COR-L47 (cell line): ENCODE measurements at places on chromosomes 7 and 10.

- no peak for DNase-seq
Measured at GRCh38 chr10:102347236-102347828, 48.2 kb upstream of the NFKB2 start.

DNA sequence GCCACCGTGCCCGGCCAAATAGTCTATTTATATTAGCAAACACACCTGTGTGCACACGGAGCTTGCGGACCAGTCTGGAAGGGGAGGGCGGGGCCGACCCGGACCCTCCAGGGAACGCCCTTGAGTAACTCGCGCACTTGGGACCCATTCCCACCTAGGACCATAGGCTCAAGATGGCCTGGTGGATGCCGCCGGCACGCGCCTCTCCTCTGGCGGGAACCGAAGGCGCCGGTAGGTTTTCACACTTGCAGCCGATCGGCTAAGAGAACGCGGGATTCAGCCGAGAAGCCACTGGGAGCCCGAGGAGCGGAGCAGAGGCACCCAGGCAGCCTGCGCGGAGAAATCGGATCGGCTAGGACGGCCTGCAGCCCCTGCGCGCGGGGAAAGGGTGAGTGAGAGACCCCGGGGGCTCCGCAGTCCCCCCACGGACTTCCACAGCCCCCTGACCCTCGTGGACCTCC, 18.9 kb downstream of the IFT22 start:
- DNase-seq = no peak

GRCh38 chr7:125020801-125021200, 91.2 kb upstream of the POT1 start:
- no peak for DNase-seq

DNA sequence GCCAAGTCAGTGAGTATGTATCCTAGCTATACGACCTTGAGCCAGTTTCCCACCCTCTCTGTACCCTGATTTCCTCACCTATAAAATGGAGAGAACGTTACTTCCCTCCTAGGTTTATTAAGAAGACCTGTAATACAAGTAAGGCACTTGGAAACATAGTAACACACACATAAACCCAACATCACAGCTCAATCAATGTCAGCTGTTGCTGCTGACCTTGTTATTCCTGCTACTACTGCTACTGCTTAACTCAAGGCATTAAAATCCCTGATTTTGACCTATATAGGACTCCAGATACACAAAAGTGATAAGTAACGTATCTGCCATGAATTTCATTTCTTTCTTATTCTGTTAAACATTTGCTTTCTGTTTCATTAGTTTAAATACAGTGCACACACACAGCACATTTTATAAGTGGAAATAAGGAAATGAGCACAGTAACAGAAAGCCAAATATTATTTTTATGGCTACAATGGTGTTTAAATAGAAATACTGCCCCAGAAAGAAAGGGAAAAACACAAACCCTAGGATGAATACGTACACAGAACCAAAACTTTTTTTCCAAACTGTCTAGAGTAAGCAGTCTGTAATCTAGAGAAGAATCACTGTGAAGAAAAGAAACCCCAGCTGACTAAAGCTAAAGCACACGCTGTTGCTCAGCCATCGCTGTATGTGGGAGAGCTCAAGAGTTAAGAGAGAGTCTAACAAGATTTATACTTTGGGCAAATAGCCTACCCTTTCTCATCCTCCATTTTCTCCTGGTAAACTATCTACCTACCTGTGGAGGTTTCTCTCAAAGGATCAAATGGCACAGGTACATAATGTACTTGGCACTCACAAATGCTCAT, 19.0 kb downstream of the NAPEPLD start:
- DNase-seq = no peak

GRCh38 chr7:146636581-146636980, 520.0 kb downstream of the CNTNAP2 start:
- no peak for DNase-seq

DNA sequence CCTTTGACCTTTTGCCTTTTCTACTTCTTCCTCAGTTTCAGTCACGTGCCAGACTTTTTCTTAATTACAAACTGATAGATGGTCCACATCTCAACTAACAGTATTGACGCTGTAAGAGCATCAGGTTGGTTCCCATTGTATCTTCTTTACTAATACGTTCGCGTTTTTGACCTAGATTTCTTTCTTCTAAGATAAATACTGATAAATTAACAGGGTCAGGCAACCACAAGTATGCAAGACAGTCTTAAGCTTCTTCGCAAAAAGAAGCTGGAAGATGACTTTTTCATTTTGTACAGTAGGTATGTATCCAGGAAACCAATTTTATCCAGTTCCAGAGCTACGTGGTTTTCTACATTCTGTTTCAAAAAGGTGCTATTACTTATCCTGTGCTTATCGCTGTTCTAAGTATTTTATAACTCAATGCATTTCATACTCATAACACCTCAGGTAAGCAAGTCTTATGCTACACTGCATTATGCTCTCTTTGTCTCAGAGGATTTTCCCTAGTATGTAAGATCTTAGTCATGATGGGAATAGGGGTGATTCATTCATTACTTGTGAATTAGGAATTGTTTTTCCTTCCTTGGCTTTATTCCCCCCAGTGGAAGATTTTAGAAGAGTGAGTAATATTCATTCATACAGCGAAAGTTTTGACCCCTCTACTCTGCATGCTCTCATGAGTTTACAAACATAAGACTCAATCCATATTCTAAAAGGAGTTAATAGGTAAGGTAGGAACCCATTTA, 955 bp downstream of the DUS4L start:
- no peak for DNase-seq

- no peak for DNase-seq
Measured at GRCh38 chr7:118082506-118082905, 101.5 kb upstream of the LSM8 start.

DNA sequence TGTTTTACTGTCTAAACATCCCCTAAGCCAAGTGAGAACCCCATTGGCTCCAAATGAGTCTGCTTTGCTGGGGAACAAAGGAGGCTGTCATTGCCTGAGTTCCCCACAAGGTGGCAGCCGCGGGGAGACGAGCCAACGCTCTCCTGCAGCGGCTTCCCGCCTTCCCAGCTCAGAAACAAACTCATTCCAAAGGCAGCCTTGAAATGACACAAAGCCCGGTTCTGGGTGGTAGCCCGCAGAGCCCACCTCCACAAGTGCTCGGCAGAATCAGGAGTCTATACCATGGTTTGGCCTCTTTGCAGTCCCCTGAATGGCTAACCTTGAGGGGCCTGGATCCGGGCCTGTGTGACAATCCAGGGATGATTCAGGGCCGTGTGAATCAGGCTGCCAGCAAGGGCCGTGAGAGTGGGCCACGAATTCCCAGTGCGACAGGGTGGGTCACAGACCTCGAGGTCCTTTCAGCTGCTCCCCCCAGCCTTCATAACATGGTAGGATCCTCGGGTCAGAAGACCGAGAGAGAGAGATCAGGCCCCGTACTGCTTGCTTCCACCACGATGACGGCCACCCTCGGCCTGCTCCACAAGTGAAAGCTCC, 79.7 kb downstream of the DLG5 start:
- DNase-seq = peak; percentile 26

DNA sequence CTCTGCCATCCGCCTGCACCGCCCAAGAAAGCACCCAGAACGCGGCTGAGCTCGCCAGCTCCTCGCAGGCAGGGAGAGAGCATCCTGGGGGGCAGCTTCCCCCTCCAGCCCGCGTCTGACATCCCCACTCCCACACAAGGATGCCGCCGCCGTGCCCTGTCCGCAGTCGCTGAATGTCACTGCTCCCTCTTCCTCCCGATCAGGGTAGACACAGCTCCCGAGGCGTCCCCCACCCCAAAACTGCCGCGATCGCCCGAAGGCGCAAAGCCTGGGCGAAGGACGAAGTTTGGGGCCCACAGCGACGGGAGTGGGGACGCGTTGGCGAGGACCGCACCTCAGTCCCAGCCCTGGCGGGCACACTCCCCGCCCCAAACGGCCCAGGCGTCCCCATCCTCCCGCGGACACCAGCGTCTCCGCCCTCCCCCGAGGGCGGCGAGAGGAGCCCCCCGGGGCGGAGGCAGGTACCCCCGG, 1.5 kb upstream of the KAT6B start:
- no peak for DNase-seq

DNA sequence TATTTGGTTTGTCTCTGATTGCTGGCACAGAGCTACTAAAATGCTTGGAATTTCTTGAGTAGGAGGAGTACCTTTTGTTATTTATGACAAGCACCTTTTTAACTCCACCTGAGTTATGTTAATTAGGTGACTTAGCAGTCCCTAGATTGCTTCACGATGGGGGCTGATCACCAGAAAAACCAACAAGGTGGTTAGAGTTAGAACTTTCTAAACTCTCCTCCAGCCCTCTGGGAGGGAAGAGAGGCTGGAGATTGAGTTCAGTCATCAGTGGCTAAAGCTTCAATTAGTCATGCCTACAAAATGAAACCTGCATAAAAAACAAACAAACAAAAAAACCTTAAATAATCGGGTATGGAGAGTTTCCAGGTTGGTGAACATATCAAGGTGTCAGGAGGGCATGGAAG, 23.6 kb upstream of the ING3 start:
- DNase-seq = no peak

DNA sequence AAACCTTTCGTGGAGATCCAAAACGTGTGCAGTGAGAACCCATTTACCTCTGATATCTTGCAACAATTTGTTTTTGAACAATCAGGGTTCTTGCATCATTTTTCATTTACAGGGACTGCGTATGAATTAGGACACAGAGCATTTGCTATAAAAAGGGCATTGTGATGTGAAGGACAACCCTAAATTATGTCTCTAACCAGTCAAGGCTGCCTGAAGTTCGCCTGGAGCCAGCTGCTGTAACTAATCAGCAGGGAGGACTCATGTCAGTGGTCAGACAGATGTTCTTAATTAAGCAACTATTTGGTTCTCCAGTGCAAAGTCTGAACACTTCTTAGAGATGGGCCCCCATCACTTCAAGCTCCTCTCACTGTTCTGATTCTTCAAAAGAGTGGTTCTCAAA, 674.8 kb downstream of the KCNMA1 start:
- no peak for DNase-seq

GRCh38 chr10:124647421-124648130, 96.6 kb downstream of the FAM53B start:
- peak; percentile 8 for DNase-seq

DNA sequence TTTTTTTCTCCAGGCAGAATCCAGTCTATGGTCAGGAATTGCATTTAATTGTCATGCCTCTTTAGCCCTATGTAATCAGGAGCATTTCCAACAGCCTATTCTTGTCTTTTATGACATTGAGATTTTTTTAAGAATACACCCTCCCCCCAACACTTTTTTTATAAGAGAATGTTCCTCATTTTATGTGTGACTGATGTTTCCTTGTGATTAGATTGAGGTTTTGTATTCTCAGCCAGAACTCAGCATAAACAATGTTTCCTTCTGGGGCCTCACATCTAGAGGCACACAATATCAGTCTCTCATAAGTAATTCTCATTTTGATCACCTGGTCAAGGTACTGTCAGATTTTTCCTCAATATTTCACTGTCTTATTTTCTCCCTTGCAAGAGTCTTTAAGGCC, 193.4 kb upstream of the PDE1C start:
- DNase-seq = no peak

GRCh38 chr10:120495226-120496009, 38.4 kb downstream of the PLPP4 start:
- DNase-seq = no peak

DNA sequence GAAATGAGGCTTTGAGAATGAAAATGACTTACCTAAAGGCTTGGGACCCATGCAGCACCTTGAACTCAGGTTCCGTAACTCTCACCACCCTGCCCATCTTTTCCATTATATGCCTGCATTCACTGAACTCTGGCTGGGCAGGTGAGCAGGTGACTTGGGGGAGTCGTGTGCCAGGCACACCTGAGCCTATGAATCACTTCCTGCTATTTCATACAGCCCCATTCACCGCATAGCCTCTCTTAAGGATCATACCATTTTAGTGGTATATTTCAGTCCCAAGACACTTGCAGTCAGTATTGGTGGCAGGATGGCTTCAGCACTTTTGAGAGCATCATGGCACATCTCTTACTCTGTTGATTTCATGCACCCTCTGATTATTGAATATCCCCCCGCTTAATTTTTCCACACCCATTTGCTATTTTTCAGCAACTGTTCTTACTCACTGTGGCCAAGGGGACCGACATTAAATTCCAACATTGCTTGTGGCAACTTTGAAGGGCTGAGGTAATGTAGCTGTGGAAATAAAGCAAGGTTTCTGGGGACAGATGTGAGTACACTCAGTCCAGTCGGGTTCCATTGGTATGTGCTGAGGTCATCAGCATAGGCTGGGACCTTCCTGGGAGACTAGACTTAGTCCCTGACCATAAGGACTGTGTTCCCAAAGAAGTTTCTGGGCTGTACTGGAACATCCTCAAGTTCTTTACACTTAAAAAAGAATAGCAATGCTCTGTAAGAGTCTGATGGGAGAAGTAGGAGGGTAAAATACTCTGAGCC, 39.8 kb upstream of the ZNF438 start:
- no peak for DNase-seq

GRCh38 chr10:113895018-113895417, 40.6 kb downstream of the NHLRC2 start:
- DNase-seq = no peak

- no peak for DNase-seq
Measured at GRCh38 chr7:91465595-91466061, 201.4 kb downstream of the FZD1 start.

- no peak for DNase-seq
Measured at GRCh38 chr10:92604841-92605240, 11.9 kb downstream of the KIF11 start.
